ENCODE measurements at places on chromosomes 13 and 19.

- no peak for DNase-seq
Measured at GRCh38 chr13:48783695-48784230, 130.0 kb downstream of the CYSLTR2 start.

- DNase-seq, result no peak
Measured at GRCh38 chr19:37872383-37872782, 34.0 kb downstream of the WDR87 start.

DNA sequence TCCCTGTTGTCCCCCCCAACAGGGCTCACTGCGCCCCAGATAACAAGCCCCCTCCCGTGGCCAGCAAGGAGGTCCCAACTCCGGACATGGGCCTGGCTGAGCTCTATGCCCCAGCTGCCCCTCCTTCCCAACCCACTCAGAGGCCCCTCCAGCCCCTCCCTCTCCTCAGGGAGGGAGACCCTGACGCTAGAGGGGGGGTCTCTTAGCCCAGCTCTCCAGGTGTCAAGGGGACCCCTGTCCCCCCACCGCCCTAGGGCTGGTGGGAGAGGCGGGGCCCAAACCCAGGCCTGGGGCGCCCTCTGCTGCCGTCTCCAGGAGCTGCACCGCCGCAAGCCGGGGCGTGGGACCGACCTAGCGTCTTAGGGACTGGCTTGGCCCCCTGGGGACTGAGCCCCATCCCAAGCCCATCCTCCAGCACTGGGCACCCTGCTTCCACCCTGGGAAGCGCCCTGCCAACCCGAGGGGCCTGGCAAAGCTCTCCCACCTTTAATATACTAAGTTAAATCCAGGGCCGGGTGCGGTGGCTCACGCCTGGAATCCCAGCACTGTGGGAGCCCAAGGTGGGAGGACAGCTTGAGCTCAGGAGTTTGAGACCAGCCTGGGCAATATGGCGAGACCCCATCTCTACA lies 1.4 kb downstream of the GRIN3B start:
- DNase-seq, result no peak

DNA sequence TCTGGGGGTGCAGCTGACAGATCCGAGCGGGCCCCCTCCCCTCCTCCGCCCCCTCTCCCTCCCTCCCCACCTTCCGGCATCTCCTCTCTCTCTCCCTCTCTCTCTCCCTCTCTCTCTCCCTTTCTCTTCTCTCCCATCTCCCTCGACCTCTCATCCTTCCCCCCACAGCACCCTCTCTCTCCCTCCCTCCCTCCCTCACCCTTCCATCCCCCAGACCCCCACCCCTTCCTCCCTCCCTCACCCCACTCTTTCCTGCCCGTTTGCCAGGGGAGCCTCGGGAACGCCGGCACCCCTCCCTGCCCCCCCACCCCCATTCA lies 666 bp downstream of the CELF5 start:
- DNase-seq, result no peak

- DNase-seq, result no peak
Measured at GRCh38 chr13:33289966-33290365, 4.4 kb upstream of the STARD13 start.

- no peak for DNase-seq
Measured at GRCh38 chr19:31943191-31943661, 402.2 kb upstream of the ZNF507 start.

GRCh38 chr19:45182758-45183157 lies 4.2 kb downstream of the BLOC1S3 start:
- DNase-seq, result no peak

- no peak for DNase-seq
Measured at GRCh38 chr19:16516381-16516780, 20.2 kb downstream of the C19orf44 start.

DNA sequence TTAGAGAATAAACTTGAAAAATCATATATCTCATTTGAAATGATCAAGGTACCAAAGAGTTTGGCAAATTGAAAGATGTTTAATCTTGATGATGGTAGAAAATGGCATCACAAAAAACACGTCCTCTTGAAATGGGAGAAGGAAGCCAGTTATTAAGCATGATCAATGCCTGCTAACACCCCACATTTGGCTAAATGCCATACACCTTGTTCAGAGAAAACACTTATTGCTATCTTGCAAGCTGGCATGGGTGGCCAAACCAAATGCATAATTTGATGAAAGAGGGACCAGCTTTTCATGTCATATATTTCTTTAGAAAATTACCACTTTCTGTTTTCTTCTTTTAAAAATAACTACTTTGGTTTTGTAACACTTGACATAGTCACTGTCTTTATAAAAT lies 141.3 kb downstream of the ZAR1L start:
- DNase-seq, result no peak

DNA sequence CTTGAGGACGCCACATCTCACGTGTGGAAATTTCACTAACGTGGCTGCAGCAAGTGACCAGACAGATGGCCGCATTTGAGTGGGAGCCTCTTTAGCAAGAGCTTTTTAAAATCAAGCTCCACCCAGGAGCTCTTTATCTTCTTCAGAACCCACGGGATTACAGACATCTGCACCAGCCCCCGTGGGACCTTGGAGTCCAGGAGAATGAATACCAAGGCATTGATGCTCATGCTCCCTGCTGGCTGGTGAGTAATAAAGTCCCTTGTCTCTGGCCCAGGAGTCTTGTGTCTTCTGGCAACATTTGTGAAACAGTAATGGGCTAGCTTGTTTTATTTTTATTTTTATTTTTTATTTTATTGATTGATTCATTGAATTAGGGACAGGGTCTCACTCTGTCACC lies 64.4 kb downstream of the TRPM4 start:
- DNase-seq, result no peak

- no peak for DNase-seq
Measured at GRCh38 chr19:31705656-31706055, 356.4 kb upstream of the TSHZ3 start.

- DNase-seq, result no peak
Measured at GRCh38 chr19:38209152-38209551, 14.9 kb downstream of the DPF1 start.

DNA sequence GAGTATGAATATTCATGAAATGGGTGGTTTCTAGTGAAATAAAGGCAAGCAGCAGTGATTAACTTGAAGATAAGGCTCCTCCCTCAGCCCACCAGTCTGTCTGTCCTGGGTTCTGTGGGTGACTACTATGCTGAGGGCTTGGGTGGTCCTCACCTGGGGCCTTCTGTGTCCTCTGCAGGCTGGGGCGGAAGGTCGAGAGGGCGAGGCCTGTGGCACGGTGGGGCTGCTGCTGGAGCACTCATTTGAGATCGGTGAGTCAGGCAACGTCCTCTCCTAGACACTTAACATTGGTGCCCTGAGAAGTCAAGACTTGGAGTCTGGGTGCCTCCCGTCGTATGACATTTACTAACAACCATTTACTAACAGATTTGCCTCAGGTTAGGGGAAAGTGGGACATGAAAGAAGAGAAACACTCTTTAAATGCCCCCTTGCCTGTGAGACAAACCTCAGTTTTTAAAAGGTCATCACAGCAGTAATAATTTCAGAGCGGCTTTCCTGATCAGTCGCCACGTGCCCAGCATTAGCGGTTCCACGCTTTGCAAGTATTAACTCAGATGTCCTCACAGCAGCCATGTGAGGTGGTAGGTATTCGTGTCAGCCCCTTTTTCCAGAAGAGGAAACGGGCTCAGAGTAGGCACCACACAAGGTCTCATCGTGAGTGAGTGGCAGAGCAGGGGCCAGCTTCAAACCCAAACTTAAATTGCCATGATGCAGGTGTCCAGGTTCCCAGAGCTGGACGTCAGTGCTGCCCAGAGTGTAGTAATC lies 1.3 kb upstream of the GARIN5A start:
- no peak for DNase-seq

GRCh38 chr13:75398072-75398471 lies 83.9 kb downstream of the TBC1D4 start:
- DNase-seq, result no peak

- DNase-seq, result peak; percentile 59
Measured at GRCh38 chr19:18280247-18281081, 958 bp downstream of the JUND start.

Data from AG09319 (cell line).